ENCODE measurements at places on chromosomes 1 and 21.
A peak's percentile ranks its signal among the peaks of the same experiment; 100 is the strongest.

DNA sequence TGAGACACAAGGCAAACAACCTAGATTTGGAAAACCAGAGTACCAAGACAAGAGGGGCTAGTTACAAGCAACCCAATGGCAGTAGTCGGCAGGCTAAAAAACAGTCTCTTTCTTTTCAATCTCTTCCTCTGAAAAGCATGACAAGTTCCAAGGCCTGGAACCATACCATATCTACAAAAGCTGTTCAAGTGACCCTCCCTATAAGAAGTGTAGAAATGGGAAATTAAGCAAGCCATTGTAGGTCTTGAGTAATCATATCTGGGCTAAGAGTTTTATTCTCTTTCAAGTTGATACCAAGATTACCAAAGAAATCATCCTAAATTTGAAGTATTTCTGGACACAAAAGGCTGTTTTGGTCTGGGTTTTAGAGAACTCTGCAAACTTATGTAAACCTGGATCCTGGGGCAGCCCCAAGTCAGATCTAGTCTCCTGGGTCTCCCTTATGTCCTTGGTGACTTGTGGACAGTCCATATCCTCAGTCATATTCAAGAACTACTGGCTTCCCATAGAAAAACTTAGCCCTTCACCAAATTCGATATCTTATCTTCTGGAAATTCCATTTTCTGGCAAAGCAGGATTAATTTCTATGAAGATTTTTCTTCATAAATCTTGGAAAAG lies 24.7 kb downstream of the FMO3 start:
- DNase-seq = no peak

DNA sequence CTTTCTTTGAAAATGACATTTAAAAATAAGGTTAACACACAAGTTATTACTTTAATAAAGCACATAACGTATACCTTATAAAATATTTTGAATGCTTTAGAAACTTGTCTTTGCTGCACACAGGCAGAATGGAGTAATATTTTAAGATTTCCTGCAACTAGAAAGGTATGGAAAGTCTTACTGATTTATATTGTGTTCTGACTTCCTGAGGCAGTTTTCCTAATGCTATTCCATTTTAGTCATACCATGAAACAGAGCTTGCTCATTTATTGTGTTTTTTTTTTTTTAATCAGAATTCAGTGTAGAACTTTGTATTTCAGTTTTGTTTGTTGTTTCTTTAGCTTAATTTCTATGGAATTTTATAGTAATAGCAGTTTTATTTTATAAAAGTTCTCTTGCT lies 60.9 kb upstream of the S1PR1 start:
- no peak for DNase-seq

- DNase-seq = peak; percentile 44
Observed at GRCh38 chr1:156388174-156389137, 19.4 kb downstream of the RHBG start.

- peak; percentile 86 for DNase-seq
Observed at GRCh38 chr1:7218210-7218832, 433.1 kb downstream of the CAMTA1 start.

- DNase-seq = no peak
Observed at GRCh38 chr1:192159014-192159413, 752 bp downstream of the RGS18 start.

DNA sequence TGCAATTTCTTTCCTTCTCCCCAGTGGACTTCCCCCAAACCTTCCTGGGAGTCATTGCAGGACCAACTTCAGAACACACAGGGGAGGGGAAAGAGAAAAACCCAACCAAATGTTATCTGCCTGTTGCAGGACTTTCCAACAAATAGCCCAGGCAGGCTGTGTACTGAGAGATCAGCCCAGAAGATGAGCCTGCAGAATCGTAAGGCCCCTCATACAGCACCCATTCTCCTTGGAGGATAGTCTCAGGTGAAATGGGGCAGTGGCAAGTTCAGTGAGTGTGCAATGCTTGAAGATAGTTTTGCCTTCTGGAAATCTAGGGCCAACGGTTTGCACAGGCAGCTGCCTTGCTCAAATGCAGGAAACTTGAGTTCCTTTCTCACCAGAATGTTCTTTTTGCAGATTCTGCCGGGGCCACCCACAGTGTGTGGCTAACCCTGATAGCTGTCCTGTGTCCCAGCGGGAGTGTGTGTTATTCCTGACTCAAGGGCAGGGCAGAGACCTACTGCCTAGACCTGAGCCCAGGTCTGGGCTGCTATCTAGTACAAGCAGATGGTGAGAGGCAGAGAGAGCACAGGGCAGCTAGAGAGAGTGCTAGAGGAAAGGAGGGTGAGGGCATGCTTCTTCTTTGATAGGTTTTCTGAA lies 48.8 kb downstream of the GADD45A start:
- DNase-seq = no peak

GRCh38 chr1:37392051-37392450 lies 82.3 kb upstream of the ZC3H12A start:
- DNase-seq = no peak

- DNase-seq = peak; percentile 80
Observed at GRCh38 chr1:29664711-29665110, 428.4 kb downstream of the PTPRU start.

DNA sequence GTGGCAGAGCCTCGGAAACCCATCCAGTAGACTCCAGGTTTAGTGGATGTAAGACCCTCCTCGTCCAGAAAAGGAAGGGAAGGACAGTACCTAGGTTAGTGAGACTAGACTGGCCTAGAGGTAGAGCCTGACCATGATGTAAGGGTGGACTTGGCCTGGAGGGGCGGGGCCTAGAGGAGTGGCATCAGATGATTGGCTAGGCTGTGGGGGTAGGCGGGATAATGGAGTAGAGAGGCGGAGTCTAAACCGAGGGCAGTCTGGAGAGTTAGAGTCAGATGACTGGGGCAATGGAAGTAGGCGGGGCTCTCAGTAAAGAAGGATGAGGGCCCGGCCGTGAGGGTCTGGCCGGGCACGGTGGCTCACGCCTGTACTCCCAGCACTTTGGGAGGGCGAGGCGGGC lies 70.1 kb downstream of the EPHB2 start:
- DNase-seq = peak; percentile 81

DNA sequence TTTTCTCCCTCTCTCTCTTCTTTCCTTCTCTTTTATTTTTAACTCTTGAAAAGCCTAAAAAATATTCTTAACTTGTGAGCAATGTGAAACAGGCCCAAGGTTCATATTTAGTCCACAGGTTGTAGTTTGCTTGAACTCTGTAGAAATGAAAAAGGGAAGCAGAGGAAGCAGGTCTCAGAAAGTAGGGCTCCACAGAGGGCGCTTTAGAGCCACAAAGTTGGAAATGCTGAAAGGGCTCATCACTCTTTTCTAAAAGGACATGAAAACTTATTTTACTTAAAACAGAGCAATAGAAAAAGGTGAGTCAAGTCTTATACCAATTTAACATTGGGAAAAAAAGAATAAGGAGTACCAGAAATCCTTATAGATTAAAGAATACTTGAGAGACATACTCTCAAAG lies 247.0 kb downstream of the USP25 start:
- DNase-seq = peak; percentile 39

DNA sequence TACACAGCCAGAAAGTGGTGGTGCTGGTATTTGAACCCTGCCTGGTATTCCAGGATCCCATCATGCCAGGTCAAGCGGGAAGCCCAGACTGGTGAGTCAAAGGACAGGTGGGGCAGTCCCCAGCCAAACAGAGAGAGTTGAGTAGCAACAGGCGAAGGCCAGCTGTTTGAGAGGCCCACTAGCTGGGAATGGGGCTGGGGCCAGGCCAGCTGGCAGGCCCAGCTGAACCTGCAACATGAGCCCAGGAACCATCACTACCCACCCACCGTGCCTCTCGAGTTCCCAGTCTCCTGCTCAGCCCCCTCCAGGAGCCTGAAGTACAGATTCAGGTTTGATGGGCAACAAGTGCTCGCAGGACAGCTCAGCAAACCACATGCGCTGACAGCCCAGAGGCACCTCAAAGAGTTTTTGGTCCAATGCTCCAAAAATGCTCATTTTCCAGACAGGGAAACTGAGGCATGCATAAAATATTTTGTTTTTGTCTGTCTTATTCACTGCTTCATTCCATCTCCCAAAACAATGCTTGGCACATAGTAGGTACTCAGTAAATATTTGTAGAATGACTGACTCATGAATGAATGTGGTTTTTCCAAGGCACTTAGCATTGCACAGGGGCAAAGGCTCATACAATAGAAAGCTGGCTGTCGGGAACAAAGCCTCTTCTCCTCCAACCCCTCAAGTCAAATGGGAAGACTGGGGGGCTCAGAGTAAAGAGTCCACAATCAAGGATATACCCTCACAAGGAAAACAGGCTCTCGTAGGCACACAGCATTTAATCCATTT lies 42.5 kb upstream of the CLIC4 start:
- DNase-seq = peak; percentile 86

DNA sequence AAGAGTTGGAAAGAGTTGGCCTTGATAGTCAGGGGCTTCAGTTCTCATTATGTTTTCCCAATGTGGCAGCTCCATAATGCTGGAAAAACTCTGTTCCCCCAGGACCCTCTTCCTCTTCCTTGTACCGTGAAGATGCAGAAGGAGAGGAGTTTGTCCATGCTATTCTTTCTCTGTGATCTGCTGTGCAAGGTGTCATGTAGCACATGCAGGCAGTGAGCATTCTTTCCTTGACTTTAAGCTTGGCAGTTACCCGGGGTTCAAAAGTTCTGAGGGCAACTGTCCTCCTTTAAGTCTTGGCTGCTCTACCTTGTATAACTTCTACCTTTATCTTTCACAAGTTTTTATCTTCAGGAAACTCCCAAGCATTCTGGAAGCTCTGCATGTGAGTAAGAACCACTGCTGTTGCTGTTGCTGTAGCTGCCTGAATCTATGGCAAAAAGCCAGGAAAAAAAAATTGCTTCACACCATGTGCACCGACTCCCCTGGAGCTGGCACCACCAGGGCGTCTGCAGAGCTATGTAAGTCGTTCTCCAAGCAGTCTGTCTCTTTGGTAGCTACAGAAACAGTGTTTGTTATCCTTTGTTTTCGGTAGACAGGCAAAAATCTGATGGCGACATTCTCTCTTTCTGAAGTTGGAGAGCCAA lies 42.7 kb upstream of the SLC16A1 start:
- no peak for DNase-seq

DNA sequence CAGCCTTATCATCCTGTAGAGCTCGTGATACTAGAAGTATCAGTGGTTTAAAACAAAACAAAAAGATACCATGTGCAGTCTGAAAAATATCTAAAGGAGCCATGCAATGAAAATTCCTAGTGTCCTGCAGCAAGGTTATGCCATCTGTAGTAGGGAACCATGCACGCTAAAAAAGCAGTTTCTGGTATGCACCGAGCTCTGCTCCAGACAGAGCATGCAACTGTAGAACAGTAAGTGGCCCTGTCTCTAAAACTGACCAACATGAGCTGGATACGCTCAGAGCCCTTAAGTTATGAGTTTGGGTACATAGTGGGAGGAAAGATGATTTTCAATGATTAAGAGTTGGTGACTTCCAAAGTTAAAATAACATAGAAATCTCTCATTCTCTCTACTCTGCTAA lies 159.3 kb upstream of the ADAMTS5 start:
- no peak for DNase-seq

- DNase-seq = no peak
Observed at GRCh38 chr1:176692988-176693696, 230.2 kb downstream of the PAPPA2 start.

DNA sequence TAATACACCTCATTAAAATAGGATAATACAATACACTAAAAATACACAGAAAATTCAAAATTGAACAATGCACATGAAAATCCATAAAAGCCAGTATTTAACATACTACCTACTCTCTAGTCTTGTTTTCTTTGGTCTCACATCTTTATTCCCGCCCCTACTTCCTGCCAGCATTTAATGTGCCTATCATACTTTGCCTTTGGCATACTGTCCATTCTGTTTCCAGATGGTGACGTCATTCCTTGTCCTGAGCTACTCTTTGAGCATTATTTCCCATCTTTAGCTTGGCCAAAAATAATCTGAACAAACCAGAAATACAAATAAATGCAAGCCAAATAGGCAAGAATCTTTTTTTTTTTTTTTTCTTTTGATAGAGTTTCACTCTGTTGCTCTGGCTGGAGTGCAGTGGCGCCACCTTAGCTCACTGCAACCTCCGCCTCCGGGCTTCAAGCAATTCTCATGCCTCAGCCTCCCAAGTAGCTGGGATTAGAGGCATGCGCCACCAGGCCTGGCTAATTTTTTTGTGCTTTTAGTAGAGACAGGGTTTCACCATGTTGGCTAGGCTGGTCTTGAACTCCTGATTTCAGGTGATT lies 4.4 kb downstream of the HFM1 start:
- no peak for DNase-seq

- DNase-seq = no peak
Observed at GRCh38 chr21:33256019-33256418, 10.1 kb upstream of the IL10RB start.

GRCh38 chr1:147586414-147586813 lies 45.1 kb downstream of the BCL9 start:
- DNase-seq = no peak

DNA sequence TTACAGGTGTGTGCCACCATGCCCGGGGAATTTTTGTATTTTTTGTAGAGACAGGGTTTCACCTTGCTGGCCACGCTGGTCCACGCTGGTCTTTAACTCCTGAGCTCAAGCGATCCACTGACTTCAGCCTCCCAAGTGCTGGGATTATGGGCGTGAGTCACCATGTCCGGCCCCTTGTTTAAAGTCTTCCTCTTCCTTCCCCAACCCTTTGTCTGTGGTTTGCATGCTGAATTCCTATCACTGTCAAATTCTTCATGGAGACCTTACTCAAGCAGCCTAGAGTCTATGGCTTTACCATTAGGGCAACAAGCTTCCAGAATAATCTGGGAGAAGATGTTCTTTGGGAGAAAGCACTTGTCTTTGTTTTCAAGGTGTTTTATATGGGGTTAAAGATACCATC lies 34.7 kb downstream of the B3GALT5 start:
- no peak for DNase-seq

DNA sequence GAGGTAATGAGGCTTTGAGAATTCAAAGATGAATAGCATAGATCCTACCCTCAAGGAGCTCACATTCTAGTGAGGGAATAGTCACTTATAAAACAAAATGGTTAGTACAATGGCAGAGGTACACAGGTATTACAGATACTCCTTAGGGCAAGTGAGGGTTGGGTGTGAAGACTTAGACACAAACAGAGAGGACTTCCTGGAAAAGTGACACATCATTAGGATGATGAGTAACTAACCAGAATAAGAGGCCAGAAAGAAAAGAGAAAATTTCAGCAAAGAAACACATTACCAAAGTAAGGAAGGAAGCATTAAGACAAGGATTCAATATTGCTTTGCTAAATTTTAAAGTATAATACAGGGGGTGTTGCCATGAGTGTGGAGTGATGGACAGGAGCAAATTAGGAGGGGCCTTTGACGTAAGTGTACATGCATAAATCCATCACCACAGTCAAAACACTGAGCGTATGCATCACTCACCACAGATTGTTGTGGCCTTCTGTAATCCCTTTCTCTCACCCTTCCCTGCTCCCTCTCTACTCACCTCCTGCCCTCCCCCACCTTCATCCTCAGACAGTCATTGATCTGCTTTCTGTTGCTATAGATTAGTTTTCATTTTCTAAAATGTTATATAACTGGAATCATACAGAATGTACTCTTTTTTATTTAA lies 7.9 kb downstream of the CD53 start:
- peak; percentile 77 for DNase-seq

DNA sequence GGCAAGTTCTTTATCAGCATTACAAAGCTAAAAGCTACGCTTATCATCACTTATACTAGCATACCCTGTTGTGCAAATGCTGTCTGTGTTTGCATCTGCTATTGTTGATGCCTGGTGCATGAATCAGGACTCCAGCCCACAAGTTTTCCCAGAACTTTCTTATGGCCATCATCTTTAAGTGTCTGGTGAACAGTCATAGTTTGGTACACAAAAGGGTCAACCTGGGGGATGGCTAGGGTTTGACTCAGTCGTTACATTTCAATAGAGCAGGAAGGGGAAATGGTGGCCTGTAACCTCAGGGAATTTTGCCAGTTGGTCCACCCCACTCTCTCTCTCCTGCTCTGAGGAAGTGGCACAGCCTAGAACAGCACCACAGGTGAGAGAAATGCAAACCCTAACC lies 35.4 kb downstream of the SELL start:
- DNase-seq = no peak
